ENCODE measurements at places on chromosomes 12 and 14.

GRCh38 chr14:79464468-79464867, 746.8 kb downstream of the DIO2 start:
- no peak for DNase-seq

- peak; percentile 48 for DNase-seq
Measured at GRCh38 chr12:57611108-57611826, at the start of gene ARHGEF25. ARHGEF25 (plus strand) TSS chr12:57611435; CDS start chr12:57611895, 460 bp downstream.

DNA sequence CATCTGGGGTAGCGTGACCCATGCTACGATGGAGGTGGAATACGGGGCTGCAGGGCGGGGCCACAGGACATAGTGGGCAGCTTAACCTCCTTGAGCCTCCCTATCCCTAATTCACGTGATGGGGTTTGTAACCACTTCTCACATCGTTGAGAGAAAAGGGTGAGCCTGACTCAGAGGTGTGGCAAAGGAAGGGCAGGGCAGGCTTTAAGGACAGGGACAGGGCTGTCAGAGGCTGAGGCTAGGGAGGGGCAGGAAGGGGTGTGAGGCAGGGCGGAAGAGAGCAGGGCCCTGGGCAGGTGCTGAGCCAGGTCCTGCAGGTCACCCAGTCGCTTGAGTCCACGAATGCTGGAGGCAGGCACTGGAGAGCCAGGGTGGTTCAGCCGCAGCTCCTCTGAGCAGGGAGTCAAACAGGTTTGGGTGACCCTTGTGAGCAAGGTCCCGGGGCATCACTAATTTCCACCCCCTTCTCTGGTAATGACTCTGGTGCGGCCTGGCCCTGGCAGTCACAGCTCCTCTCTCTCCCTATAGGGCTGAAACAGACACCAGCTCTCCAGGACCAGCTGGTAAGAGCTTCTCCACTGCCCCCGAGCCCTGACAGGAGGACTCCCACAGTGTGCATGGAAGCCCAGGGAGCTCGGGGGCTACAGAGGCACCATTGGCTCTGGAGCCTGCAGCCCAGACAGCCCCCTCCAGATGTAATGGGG, 7.5 kb upstream of the AQP2 start:
- DNase-seq = no peak

GRCh38 chr14:101857226-101857625, 95.7 kb downstream of the PPP2R5C start:
- no peak for DNase-seq

- peak; percentile 51 for DNase-seq
Measured at GRCh38 chr12:39990122-39991101, 115.5 kb downstream of the SLC2A13 start.

- DNase-seq = no peak
Measured at GRCh38 chr12:65823513-65824375, 539 bp upstream of the HMGA2 start.

- DNase-seq = peak; percentile 13
Measured at GRCh38 chr12:42539696-42540095, 49.9 kb downstream of the PRICKLE1 start.

GRCh38 chr12:16074894-16075293, 163.8 kb downstream of the DERA start:
- DNase-seq = no peak

GRCh38 chr14:35161231-35161630, 38.9 kb downstream of the PRORP start:
- DNase-seq = no peak

GRCh38 chr14:105141026-105141425, 27.6 kb downstream of the JAG2 start:
- no peak for DNase-seq

- no peak for DNase-seq
Measured at GRCh38 chr12:130434560-130434959, 96.9 kb downstream of the PIWIL1 start.

GRCh38 chr12:19432309-19433170, 6.8 kb upstream of the AEBP2 start:
- DNase-seq = no peak

DNA sequence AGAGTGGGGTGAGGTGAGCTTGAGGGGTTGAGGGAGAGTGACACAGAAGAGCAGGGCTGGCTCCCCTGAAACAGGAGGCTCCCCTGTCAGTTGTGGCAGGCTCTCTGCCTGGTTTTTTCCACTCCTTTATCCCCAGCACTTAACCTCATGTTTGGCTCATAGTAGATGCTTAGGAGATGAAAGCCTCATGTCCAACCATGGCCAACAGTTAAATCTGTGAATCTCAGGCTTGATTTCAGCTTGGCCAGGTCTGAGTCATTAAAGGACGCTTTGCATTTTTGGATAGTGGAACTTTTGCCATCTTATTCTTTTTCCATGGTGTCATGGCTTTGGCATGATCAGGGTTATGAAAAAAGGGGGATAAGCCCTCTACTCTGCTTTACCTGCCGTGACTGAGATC, 117.2 kb downstream of the CACNA1C start:
- peak; percentile 64 for DNase-seq

DNA sequence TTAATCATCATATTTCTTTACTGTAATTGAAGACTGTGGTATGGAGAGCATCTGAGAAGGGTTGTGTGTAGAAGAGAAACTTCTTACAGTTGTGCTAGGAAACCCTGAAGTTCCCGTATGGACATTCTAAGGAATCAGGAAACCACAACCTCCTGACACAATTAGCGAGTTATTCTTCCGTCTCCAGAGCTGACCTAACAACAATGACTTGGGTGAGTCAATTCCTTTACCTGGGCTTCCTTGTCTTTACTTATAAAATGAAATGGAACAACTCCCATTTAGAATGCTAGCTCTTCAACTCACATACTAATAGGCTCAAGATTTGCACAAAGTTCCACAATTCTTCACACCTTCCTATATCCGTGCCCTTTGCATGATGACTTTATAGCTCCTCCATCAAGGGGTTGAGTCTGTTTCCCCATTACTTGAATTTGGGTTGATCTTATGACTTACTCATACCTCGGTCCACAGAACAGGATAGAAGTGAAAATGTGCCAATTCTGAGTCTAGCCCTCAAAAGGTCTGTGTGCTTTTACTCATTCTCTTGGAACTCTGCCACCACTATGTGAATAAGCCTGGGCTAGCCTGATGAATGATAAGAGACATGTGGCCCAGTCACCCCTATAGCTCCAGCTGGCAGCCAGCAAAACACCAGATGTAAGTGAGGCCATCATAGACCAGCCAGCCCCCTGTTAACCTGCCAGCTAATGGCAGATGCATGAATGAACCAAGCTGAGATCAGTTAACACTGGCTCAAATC, 459.4 kb downstream of the ETNK1 start:
- peak; percentile 50 for DNase-seq

DNA sequence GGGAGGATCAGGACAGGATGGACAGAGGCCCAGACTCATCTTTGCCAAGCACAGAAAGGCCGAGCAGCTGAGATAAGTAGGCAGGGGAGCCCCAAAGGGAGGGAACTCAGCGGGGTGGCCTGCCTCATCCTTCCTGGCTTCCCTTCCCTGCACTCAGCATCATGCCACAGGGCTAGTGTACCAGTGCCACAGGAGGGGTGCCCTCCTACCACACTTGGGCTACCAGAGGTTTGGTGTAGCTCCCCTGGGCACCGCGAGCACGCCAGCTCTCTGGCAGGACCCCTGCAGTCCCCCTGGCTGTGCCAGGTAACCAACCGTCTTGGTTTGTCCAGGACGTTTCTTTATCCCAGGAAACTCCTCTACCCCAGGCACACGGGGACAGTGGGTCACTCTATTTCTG, 123.5 kb downstream of the ESRRB start:
- DNase-seq = no peak

GRCh38 chr14:78170203-78170602, at the start of gene NRXN3:
NRXN3 (plus strand) TSS chr14:78170373; CDS start chr14:78243094, 72,721 bp downstream.
- no peak for DNase-seq

DNA sequence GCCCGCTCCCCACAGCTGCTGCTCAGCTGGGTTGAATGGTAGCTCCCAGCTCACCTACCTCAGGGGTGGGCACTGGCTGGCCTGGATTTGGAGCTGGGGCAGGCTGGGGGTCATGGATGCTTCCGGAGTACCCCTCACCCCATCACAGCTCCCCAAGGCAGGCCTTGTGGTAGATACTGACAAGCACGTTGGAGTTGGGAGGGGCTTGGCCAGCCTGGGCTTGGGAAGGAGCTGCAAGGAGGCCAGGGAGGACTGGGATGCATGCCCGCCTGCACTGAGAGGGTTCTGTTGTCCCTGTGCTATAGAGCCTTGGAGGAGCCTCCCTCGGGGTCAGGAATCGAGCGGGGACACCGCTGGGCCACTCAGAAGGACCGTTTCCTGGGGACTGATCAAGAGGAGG, 14.2 kb downstream of the TMEM63C start:
- no peak for DNase-seq

- DNase-seq = no peak
Measured at GRCh38 chr12:118821386-118821925, 159.9 kb upstream of the SRRM4 start.

DNA sequence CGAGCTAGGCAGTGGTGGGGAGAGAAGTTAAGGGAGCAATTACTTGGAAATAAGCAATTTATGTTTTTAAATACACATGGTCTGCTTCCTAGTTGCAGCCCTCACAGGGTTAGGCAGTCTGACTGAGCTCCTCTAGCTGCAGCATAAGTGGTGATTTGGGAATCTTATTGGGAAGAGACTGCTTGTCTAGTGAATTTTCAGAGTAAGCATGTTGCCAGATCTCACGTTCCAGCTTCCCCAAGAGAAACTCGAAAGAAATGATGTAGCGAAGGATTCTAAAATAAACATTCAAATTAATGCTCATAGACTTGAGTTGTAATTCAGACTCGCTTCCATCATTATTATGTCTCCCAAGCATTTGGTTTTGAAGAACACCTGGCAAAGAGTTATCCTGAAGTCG, 440.2 kb downstream of the ATP23 start:
- DNase-seq = no peak

DNA sequence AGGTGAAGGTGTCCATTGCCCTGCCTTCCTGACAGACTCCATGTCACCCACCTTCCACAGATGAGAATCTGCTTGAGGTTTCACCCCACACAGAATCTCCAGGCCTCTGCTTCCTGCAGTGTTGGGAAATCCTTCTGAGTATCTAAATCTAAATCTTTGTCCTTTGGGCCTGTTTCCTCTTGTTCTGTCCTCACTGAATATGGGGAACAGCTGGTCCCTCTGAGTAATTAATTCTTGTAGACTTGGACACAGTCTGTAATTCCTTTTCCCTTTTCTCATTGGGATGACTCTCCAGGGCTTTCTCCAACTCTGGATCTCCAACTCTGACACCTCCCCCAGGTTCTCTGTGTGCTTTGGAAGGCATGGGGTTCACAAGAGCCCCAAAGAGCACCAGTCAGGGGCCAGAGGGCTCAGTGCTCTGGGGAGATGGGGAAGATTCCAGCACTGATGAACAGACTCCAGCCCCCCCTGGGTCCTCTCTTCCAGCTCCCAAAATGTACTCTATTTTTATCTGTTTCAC, 2.3 kb upstream of the ACVRL1 start:
- peak; percentile 92 for DNase-seq

DNA sequence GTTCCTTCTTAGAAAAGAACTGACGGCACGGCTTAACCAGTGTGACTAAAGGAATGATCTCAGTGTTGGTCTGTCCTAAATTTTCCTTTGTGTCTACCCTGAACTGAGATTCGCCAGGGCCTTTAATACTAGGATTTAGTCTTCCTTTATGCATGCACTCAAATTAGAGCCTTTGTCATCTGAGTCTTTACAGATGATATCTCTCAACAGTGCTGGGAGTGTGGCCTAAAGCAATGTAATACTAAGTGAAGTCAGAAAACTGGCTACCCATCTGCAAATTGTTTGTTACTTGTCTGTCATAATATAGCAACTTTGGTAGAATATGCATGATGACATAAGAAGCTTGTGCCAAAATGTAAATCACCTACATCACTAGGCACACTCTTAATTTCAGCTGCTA, 95.4 kb downstream of the PTPRO start:
- DNase-seq = no peak

DNA sequence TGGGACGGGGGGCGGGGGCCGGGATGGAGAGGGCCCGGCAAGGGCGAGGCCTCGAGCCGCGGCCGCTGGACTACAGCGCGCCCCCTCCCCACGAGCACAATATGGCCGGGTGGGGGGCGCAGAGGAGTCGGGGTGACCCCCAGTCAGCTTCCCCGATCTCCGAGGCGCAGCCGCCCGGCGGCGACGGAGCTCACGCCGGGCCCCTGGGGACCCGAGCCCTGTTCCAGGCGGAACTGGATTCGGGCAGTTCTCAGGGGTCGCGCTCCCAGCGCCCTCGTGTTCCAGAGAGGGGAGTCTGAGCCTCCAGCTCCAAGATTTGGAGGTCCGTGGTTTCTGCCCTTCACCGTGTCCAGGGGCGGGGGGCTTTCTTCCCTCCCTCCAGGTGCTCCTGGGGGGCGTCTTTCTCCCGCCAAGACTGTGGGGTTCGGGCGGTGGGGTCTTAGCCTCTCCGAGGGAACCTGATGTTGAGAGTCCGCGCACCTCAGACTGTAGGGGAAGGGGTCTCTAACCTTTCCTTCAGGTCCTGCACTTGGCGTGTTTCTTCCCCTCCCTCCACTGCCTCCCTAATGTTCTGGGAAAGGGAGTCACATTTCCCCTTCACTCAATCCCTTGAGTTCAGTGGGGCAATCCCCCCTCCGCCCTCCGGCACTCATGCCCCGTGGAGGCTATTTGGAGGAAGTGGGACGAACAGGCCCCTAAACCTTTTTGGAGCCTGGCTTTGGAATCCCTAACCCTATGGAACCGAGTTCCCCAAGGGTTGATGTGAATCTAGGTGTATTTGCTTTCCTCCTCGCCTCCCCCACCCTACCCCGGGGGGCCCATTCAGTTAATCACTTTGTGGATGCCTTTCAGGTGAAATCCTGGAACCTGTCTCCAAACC, 584 bp downstream of the ACVR1B start:
- DNase-seq = no peak

GRCh38 chr14:57833323-57833722, 32.6 kb downstream of the SLC35F4 start:
- peak; percentile 92 for DNase-seq

GRCh38 chr14:37870632-37871346, 275.4 kb downstream of the TTC6 start:
- DNase-seq = no peak

DNA sequence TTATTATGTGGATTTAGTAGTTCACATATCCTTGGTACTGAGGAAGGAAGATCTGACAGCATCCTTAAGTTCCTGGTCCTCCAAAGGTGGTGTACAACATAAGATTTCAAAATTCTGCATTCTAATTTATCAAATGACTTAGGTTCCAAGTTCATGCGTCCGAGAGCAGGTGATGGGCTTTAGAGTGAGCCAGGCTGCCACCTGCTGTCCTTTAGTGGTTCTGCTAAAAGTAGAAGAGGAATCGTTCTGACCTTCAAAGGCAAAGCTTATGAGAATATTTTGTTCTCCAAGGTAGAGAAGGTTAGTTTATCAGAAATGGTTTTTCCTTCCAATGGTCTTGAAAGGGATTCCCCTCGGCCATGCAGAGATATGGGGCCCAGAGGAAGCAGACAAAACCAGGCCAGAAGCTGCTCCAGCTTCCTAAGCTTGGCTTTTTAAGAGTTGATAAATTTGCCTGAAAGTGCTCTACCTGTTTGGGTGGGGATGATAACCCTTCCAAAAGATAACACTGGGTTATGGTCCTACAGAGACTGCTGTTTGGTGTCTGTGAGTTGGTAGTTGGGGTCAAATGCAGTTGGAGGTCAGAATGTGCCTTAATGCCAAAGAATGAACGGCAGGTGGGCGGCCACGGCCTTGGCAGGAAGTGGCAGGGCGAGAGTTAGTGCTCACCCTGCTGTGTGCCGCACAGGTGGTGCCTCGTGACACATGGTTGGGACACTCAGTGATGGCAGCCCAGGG, 29.1 kb upstream of the LRTM2 start:
- DNase-seq = peak; percentile 63
